ENCODE measurements at places on chromosomes 2 and 18.

DNA sequence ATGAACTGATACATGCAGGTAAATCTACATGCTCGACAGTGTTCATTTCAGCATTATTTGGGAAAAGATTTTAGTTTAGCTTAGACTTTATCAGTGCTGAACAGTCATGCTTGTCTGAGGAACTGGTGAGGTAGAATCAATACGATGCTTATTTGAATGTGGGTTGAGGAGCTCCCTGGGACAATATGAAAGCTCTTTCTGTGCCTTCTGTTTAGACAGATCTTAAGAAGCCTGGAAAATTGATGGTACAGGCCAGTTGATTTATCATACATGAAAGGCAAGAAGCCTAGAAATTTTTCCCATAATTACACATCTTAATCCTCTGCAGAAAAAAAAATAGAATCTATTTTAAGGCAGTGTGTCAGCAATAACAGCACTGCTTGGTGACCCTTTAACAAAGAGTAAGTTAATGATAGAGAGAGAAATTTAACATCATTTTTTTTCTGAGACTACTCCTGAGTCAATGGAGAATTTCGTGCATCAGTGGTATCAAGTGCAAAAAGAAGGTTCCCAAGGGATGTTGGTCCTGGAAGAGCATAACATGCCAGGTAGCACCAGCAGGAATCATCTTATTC, 252.2 kb upstream of the CDH20 start:
- no peak for DNase-seq

- no peak for DNase-seq
These were observed 142.1 kb downstream of the FAM124B start for GRCh38 chr2:224259831-224260230.

GRCh38 chr2:110718382-110718781, 14.0 kb upstream of the ACOXL start:
- no peak for DNase-seq

- no peak for DNase-seq
These were observed 221.6 kb downstream of the HNMT start for GRCh38 chr2:138185827-138186226.

- no peak for DNase-seq
These were observed 2.3 kb upstream of the PLEKHH2 start for GRCh38 chr2:43634604-43635306.

DNA sequence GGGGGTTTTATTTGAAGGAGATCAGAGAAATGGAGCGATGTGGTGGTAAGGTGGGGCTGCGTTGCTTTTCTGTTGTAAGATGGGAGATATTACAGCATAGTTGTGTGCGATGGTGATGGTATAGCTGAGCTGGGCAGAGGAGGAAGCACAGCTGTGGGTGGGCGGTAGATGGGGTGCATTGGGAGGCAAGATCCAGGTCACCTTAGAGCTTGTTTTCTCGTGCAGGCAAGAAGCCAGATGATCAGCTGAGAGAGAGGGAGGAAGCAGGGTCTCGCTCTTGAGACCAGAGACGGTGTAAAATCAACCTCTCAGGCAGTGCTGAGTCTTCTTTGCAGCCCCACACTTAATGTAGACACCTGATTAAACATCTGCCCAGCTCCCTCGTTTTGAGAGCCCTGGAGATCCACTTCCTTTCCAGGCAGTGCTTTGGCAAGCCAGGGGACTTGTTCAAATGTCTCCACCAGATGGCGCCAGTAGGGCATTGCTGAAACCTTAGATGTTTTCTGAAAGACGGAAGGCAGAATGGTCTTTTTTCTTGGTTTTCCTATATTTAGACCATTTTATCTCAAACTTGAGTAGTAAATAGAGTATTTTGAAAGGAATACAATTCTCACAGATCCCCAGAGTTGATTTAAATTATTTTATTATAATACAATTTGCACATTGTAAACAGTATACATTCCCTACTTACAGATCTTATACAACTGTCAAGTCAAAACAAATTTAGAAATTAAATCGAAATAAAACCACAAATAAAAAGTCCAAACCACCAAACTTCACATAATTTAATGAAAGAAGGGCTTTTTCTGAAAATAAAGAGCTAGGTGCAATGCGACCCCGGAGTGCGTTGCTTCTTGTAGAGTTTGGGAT, 21.1 kb upstream of the LYPD6B start:
- DNase-seq: peak; percentile 8

- no peak for DNase-seq
These were observed 134.8 kb downstream of the MREG start for GRCh38 chr2:215878476-215879063.

DNA sequence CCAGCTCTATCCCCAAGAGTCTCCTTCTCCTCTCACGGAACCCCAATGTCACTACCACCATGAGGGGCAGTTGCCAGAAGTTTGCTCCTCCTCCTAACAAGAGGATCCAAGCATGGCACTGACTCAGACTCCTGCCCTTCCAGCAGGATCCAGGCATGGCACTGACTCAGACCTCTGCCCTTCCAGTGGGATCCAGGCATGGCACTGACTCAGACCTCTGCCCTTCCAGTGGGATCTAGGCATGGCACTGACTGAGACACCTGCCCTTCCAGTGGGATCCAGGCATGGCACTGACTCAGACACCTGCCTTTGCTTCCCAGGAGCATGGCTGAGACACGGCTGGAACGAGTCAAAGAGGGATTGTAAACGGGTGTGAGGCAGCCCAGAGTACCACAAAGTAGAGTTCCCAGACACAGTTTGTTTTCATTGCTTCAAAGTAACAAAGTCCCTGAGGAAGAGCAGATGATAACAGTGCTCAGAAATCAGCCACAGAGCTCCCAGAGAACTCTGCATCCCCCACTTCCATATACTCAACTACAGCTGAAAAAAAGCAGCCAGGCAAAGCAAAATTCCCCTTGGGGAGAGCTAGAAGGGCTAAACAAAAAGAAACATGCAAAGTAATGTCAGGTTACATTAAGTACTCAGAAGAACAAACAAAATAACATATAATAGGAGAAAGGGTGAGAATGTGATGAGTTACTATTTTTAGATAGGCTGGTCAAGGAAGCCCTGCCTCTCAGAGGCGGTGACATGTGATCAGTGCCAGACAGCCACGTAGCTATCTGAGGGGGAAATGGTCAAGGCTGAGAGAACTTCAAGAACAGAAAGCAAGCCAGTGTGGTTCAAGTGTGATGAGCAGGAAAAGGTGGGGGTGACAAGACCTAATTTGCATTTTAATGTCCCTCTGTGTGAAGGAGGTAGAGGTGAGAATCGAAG, 3.0 kb downstream of the BUB1 start:
- no peak for DNase-seq

DNA sequence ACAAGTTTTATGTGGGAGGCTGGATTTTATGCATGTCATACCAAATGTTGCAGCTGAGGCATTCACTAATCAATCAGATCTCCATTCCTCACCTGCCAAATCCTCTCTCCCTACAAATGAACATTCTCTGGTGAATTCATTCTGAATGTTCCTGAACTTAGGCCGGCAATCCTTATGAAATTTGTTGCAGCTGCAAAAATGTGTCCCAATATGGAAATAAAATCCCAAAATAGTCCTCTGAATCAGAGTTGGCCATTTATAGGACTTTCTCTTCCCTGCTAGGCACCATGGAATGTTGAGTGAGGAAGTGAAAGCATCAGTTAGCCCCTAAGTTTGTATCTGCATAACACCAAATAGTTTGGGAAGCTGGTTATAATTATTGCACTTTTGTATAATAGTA, 25.6 kb downstream of the GCA start:
- no peak for DNase-seq

GRCh38 chr2:73423913-73424312, 38.3 kb downstream of the ALMS1 start:
- DNase-seq: no peak

- no peak for DNase-seq
These were observed 324.4 kb downstream of the TSN start for GRCh38 chr2:122079844-122080243.

DNA sequence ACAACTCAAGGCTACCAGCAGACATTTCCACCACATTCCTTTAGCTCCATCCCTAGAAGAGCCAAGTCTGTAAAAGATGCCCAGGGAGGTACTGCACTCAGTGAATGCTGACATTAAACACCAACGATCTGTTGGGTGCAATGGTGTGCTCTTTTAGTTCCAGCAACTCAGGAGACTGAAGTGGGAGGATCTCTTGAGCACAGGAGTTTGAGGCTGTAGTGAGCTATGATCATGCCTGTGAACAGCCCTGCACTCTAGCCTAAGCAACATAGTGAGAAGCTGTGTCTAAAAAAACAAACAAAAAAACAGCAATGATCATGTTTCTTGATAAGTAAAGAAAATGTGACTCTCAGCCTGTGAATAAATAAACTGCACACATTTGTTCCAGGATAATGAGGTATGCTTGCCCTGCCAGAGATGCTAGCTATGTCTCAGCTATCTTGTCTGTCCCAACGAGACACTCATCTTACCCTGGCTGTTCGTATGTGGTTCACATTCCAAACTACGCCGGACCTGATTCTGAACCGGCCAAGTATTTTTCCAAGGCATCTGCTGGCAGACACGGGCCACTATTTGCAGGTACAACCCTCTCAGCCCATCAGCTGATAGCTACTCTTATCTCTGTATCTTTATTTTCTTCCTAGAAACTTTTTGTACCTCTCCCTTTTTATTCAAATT, 21.8 kb downstream of the TMEM182 start:
- no peak for DNase-seq

GRCh38 chr2:76251342-76251741, 540.6 kb upstream of the GCFC2 start:
- no peak for DNase-seq

GRCh38 chr2:96734880-96735583, 4.8 kb downstream of the LMAN2L start:
- no peak for DNase-seq

DNA sequence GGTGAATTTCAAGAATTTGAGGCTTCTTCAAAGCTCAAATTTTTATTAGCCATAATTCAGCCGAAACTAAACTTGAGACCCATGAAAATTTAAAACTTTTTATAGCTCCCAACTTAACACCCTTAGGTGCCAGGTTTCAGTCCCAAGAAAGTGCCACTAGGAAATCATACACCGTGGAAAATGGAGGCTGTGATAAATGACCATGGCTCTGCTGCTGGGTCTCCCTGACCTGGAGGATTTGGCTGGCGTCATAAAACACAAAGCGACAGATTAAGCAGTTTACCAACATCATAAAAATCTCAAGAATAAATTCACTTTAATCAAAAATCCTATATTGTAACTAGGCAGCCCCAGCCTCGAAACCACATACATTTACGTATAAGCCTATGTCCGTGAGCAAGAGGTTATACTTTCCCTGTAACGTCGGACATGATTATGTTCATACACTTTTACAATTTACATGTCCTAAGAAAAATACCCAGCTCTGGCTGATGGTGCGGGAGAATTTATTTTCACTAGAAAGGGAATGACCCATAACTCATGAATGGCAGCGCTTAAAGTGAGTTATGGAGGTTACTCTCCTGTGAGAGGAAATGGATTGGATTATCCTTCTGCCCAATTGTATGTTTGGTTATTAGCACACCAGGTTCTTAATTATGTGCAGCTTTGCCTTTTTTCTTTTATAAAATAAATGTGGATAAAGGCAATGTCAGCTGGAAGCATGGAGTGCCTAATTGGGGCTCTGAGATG, 329.4 kb downstream of the AGPS start:
- no peak for DNase-seq

DNA sequence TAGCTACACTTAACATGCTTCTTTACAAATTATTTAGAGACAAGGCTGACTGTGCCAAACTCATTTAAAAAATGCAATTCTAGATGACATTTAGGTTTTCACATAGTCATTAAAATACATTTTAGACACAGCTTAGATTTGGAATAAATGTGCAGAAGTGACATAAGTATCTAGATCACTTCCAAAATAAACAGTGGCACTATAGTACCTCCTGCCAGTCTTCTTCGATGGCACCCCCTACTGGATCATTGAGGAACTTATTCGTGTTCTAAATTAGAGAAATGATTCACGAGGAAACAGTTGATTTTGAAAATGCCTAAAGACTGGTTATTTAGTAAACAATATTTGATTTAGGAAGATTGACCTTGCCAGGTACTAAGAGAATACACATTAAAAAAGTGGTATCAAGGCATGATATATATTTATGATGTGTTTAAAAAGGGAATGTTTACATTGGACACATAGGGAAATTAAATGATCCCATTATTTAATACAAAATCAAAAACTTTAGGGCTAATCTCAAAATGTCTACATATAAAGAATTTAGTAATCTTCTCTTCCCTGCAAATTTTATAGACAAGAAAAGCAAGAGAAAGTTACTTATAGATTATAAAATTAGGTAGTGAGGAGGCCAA, 323.9 kb downstream of the XIRP2 start:
- DNase-seq: no peak

DNA sequence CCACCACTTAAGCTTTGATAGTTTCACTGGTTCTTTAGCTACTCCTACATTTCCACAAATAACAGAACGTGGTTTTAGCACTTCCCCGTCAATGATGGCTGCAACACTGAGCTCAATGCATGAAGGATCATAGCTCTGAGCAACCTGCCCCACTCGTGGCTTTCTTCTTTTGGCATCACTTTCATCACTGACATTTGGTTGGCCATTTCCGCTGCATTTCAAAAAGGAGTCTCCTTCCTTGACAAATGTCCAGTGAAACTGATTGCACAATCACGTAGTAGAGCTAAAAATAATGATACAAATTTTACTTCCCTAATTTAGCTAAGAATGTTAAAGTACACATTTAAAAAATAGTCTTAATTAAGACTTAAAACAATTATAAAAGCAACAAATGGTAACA, 205.2 kb upstream of the HDAC4 start:
- DNase-seq: no peak

GRCh38 chr2:214410918-214411554, at the start of gene VWC2L:
Gene VWC2L (plus strand): TSS chr2:214411054. CDS start chr2:214414194, 3,140 bp downstream.
- DNase-seq: no peak

- DNase-seq: no peak
These were observed 6.0 kb downstream of the SPATA3 start for GRCh38 chr2:231001921-231002320.

- DNase-seq: no peak
These were observed 261.6 kb upstream of the ZNF804A start for GRCh38 chr2:184336688-184337087.

DNA sequence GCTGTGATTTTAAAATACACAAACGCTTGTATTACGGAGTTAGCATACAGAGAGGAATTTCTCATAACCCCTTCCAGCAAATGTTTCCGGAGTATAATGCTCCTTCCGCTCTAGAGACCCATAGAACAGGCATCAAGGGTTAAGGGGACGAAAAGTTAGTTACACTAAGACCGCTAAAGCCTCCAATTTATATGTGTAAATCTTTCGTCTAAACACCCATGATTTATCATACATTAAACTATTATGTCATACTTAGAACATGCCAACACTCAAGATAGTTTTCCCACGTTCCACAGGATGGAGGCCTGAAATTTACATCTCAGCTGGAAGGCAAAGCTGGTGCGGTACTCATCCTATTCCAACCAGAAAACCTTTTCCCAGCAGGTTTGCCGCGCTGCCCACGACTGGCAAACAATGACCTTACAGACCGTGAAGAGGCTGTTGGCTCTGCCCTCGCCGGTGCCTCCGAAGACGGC, 650 bp downstream of the ORMDL1 start:
- no peak for DNase-seq

Data from NCI-H524 treated with DMSO at 0.1 percent for 48 hours (cell line).